ENCODE measurements at places on chromosomes 13 and 19. TPM values are rescaled to one million over a fixed set of nuclear protein-coding genes. Genes with fewer than 3 reads are reported as not detected.

- ATAC-seq: peak; percentile 89
These were observed 279.8 kb downstream of the DNAJC15 start for GRCh38 chr13:43303033-43303729.

DNA sequence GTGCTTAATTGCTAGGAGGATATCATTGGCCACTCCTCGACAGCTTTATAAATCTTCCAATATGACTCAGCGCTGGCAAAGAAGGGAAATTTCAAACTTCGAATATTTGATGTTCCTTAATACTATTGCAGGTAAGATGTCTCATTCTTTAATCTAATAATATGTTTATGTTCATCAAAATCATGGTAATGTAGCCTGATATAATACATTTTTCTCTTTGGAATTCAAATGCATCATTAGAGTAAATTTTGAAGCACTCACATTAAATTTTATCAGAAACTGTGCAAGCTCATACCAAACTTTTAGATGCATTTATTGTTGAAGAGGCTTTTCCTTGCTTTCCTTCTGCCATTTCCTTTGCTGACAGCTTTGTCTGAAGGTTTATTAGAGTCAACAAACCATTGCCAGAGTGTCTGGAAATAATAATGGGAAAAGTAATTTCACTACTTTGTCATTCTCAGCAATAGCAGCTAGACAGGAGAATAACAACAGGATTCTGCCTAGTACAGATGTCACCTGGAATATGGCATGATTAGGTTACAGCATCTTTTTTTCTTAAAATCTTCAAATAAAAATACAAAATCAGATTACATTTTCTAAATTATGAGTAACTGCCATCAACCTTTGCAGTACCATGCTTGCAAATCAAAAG, 78.6 kb upstream of the MAB21L1 start:
- no peak for ATAC-seq

- ATAC-seq: no peak
These were observed 178.2 kb downstream of the ENOX1 start for GRCh38 chr13:43608400-43609137.

- ATAC-seq: peak; percentile 54
These were observed 107.2 kb downstream of the URI1 start for GRCh38 chr19:30049226-30049625.

DNA sequence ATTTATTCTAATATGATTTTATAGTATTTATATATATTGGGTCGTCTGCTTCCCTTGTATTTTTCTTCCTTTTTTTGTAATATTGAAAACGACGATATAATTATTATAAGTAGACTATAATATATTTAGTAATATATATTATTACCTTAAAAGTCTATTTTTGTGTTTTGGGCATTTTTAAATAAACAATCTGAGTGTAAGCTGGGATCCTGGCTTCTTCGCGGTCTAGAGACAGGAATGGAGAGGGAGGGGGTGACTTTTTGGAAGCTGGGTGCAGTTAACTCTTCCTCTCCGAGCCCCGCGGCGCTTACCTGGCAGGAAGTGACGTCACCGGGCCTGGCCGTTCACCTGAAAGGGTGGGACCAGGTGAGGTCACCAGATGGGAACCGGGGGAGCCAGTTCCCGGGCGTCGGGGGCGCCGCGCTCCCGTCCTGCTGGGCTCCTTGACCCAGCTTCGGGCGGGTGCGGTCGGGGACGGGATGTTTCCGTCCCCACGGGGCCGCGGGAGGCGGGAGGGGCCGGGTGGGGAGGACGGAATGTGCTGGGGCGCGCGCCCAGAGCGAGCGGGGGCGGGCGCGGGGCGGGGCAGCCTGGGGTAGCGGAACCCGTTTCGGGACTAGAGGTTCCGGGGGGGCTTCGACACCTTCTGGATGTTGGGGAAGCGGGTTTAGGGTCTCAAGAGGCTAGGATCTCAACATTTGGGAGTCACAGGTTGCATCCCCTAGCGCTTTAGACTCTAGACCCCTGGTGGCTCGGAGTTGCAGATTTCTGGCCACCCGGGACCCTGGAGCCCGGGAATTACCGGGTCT, 2.8 kb downstream of the ZFP36 start:
- peak; percentile 0 for ATAC-seq

Gene NAA16
- total RNA-seq: 23.6 TPM

Gene OSCAR
- total RNA-seq: 0.18 TPM
